Dermis microvascular lymphatic vessel endothelial cell (primary cell): ENCODE measurements at places on chromosomes 6 and 20. TPM values are rescaled to one million over a fixed set of nuclear protein-coding genes. Genes with fewer than 3 reads are reported as not detected.
A peak's percentile ranks its signal among the peaks of the same experiment; 100 is the strongest.

DNA sequence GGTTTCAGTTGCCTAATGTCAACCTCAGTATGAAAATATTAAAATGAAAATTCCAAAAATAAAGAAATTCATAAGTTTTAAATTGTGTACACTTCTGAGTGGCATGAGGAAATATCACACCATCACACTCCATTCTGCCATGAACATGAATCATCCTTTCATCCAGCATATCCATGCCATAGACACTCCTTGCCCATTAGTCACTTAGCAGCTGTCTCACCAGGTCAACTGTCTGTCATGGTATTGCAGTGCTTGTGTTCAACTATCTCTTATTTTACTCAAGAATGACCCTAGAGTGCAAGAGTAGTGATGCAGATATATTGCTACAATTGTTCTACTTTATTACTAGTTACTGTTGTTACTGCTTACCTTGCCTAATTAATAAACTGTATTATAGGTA lies 712.4 kb downstream of the EPHA7 start:
- DNase-seq = no peak

DNA sequence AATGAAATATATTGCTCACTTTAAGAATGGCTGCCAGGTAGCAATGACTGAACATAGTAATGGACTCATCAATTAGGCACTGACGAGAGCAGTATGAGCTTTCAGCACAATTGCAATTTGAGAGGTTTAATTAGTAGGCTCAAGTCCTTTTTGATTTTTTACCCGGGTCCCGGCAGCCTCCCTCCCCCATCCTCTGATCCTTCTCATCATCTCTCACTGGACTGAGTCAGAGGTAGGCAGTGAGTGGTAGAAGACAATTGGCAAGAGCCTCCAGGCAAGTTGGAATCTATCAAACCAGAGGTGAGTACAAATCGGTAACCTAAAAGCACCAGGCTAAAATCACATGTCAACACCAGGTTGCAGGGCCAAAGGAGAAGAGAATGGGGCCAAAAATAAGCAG lies 107.9 kb downstream of the DCDC2 start:
- DNase-seq = no peak

DNA sequence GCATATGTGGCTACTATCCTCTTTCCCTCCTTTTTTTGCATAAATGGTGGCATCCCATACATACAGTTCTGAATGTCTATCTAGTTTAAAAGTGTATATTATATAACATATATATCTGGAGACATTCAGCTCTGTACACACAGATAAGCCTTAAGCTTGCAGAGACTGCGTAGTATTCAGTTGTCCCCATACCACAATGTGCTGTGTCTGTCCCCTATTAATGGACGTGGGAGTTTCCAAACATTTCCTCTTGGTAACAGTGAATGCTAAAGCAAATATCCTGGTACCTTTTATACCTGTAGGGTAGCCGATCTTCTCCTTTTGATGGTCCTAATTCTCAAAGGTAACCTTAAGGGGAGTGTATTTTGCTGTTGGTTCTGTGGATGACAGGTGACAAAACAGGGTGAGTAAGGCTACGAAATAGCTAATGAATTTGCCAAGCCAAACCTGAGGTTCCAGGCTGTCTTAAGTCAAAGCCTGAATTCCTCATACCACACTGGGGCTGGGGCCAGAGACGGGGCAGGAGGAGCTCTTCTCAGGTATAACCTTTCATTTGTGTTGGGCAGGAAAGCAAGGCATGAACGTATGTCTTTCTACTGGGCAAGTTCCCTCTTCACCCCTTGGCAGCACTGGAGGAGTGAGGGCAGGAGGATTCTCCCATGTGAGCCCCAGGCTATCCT lies 7.8 kb upstream of the C2 start:
- no peak for DNase-seq

DNA sequence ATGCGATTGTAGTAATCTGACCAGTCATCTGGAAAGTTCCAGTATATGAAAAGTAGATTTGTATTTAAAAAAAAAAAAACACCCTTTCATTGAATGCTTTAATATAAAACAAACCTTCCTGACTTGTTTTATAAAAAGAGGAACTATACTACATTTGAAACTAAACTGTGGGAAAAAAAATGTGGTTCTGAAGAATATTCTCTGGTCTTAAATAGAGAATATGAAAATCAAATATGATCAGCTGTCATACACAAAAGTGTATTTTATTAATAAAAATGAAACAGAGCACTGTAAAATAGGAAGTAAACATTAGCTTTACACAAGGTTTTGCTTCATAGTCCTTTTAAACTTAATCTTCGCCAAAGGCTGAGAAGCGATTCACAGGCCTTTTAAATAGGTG lies 25.3 kb upstream of the CD83 start:
- DNase-seq = no peak

DNA sequence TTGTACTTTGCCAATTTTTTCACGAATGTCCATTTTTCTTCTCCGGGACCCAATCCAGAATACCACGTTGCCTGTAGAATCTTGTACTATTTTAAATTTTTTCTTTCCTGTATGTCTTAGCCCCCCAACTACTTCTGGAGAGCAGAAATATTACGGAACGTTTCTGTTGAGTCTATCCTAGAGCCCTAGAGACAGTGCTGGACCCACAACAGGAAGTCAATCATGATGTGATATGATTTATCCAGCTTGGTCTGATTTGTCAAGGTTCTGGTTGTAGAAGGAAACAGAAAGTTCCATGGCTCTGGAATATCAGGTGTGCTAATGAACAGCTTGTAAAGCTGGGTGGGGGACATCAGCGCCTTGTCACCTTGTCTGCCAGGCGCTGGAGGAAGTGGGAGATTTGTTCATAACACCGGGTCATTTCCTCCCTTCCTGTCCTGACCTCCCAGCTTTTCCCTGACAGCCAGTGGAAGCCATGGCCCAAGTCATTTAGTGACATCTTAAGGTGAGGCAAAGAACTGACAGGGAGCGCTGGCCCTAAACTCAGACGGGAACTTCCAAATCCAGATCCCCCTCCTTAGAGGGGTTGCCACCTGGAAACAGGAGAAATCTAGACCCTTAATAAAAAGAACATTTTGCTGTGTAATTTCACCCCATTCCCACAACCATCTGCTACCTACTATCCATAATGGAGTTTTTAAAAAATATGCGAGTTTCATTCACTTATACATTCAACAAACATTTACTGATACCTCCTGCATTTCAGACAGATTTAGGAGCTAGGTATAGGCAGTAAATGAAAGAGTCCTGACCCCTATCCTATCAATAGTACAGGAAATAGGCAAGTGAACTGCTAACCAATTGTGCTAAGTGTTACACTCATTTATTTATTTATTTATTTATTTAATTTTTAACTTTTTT lies 130.5 kb downstream of the ZFP64 start:
- DNase-seq = peak; percentile 73

GRCh38 chr6:3808199-3808598 lies 41.0 kb upstream of the FAM50B start:
- peak; percentile 57 for DNase-seq

- DNase-seq = no peak
Measured at GRCh38 chr20:63400486-63401210, 39.5 kb upstream of the CHRNA4 start.

GRCh38 chr6:21582651-21583050 lies 10.9 kb upstream of the SOX4 start:
- no peak for DNase-seq

DNA sequence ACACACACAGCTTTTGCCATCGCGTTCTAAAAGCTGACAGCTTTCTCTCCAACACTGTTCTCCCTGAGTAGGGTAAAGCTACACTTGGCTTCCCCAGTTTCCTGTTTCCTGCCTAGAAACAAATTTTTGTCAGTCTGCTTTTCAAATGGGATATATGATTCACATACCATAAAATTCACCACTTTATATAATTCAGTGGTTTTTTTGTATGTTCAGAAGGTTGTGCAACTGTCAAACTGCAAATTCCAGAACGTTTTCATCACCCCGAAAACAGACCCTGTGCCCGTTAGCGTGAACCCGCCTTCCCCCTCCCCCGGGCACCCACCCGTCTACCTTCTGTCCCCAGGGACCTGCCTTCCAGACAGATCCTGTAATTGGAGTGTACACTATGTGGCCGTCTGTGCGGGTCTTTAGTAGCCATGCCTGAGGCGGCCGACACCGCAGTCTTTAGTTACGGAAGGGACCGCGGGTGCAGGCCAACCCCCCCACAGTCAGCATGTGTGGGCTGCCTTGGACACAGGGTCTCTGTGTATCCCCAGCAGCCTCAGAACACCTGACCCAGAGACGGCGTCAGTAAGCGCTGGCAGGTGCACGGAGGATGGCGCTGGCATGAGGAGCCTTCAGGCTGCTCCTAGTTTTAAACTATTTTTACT lies 16.6 kb downstream of the HRH3 start:
- DNase-seq = peak; percentile 63

GRCh38 chr6:12584631-12585405 lies 131.7 kb upstream of the PHACTR1 start:
- DNase-seq = peak; percentile 100

GRCh38 chr6:90290811-90291420 lies 5.7 kb downstream of the BACH2 start:
- DNase-seq = no peak

GRCh38 chr6:1039746-1040145 lies 272.2 kb upstream of the FOXQ1 start:
- no peak for DNase-seq

DNA sequence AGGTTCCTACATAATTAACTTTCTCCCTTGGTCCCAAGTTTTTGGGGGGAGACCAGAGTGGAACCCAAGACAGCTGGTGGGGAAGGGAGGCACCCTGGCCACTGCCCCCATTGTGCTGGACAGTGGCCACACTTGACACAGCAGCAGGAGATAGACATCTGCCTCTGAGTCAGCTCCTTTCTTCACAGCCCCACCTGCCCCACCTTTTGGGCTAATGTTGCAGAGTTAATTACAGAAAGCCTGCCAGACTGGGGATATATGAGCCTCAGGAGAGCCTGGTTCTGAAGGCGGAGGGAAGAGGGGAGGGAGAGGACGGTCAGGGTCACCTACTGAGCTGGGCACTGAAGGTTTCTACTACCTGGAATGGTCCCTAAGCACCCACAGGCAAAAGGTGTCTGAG lies 50.6 kb downstream of the MAFB start:
- no peak for DNase-seq

- no peak for DNase-seq
Measured at GRCh38 chr20:16708602-16709001, 21.2 kb upstream of the SNRPB2 start.

- DNase-seq = no peak
Measured at GRCh38 chr6:54519161-54519560, 210.9 kb downstream of the TINAG start.

Gene LTA
- total RNA-seq = not detected in 2 replicates

Gene COL12A1
- 1.0 and 1.4 TPM in 2 replicates for total RNA-seq

Gene CCN2
- total RNA-seq = 178 and 284 TPM in 2 replicates

Gene ABHD16B
- not detected in 2 replicates for total RNA-seq

Gene PRR18
- not detected in 2 replicates for total RNA-seq
